Esophagus squamous epithelium (tissue), 5 donors: ENCODE measurements at places on chromosomes 1 and 21.

- peaks cover 21% of the 10 kb centered on the region for H3K4me1 ChIP-seq
- no peak overlapping the region for H3K4me3 ChIP-seq
- no peaks in the 10 kb centered on the region for H3K27me3 ChIP-seq
- no peak overlapping the region for H3K27ac ChIP-seq
- peaks cover 12% of the 10 kb centered on the region for H3K36me3 ChIP-seq
- no peak for DNase-seq
Observed at GRCh38 chr1:108598340-108598739, 38.4 kb downstream of the EEIG2 start.

- H3K27me3 ChIP-seq, result no peaks in the 10 kb centered on the region
- no peak overlapping the region for H3K27ac ChIP-seq
Observed at GRCh38 chr1:163071405-163072255, 2.5 kb downstream of the RGS4 start.

DNA sequence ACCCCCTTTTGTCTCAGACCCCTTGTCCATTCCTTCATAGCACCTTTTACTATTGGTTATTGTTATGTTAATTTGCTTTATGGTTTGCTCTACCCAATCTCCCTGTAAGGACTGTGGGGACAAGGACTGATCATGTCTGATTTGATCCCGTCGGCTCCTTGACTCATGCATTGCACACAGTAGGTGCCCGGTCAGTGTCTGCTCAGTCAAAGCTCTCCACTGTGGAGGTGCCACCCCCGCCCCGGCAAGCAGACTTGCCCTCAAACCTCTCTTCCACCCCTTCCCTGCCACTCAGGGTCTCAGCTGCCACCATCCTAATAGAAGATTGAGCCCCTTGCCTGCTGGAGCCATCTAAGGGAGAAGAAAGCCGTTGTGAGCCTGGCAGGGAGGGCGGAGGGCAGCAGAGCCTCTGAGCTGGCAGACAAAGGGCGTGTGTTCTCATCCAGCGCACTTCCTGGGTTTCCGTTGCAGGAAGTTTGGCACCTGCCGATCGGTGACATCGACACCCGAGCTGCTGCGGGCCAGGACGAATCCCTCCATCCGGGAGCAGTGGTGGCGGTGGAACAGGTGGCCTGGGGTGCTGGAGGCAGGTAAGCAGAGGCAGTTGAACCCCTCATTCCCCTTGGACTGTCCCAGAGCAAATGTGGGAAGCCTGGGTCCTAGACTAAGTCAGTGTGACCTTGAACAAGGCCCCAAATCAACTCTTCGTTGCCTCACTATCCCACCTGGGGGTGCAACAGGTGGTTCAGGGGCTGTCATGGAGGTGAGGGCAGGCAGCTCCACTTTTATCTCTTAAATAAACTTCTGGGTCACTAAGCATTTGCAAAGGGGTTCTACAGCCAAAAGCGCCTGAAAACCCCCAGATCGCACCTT is 2.2 kb upstream of the FBLIM1 start:
- peak overlapping the region; percentile 49 for H3K27ac ChIP-seq
- H3K4me3 ChIP-seq, result no peak overlapping the region
- no peaks in the 10 kb centered on the region for H3K36me3 ChIP-seq

DNA sequence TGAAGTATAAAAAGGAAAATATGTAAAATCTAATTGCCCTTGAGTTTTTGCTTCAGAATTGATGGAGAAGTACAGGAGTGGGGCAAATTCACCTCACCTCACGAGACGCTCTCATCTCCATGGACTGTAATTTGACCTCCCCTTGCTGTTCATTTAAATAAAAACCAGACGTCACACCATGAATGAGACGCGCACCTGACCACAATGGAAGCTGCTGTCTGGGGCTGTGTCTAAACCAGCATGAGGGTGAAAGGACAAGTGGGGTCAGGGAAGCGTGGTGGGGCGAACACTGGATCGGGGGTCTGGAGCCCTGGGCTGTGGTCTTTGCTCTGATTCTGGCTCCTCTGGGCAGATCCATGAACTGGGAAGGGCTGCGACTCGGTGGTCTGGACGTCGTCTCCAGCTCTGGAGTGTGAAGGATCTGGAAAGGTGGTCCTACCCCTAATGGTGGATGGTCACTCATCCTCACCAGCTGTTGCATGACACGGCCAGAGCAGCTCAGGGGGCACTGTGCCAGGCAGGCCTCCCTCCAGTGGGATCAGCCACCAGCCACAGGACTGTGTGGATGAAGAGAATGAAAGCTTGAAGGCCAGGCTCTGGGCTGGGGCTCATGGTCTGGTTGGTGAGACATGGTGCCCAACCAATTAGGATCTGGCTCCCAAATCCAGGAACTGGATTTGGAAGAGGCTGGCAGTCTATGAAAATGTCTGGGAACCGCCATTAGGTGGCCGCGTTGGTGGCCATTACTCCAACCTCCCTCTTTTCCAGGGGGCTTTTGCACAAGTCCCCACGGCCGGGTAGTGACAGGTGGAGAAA is 728.6 kb downstream of the PTPRU start:
- no peaks in the 10 kb centered on the region for H3K4me1 ChIP-seq
- DNase-seq, result no peak
- no peak overlapping the region for H3K4me3 ChIP-seq
- no peaks in the 10 kb centered on the region for H3K27me3 ChIP-seq

DNA sequence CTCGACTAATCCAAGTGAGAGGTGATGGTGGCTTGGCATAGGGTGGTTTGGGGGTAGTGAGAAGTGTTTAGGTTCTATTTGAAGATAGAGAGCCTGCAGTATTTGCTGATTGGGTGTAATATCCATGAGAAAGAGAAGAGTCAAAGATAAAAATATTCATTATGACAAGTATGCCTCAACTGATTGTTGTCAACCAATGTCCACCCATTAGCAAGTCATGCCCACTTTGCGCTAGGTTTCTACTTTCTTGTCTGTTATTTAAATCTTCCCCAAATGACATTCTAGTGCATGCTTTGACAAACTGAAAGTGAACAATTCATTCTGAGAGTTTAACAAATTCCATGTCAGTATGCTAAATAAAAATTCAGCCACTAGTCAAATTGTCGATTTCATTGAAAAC is 3.8 kb upstream of the XCL1 start:
- no peaks in the 10 kb centered on the region for H3K36me3 ChIP-seq
- no peak for DNase-seq
- H3K27me3 ChIP-seq, result no peaks in the 10 kb centered on the region
- H3K4me3 ChIP-seq, result no peak overlapping the region
- H3K27ac ChIP-seq, result no peak overlapping the region

DNA sequence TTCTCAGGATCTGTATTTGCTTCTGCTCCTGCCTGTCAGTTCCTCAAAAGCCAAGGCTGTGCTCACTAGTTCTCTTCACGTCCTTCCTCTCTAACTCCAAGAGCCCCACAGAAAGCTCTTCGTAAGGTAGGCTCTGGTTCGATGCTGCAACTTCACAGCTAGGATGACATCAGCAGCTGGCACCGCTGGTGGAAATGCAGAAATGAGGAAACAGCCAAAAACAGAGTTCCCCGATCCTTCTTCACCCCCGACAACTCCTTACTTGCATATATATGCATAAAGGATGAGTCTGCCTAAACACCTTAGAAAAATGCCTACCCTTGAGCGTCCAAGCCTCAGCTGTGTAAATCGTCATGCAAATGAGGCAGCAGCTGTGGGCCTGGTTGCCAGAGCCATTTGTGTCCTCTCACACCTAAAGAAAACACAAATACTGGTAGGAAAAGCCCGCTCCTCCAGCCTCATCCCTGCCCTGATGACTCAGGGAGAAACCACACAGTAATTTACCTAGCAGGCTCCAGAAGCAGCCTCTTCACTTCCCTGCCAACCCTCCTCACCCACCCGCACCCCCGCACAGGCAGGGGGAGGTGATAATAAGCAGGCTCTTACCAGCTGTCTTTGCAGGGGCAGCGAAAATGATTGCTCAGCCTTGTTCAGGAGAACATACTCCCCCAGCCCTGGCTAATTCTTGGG is 28.2 kb downstream of the BATF3 start:
- no peak for DNase-seq
- H3K27ac ChIP-seq, result no peak overlapping the region
- H3K4me3 ChIP-seq, result peak overlapping the region; percentile 16
- H3K27me3 ChIP-seq, result peaks cover 17% of the 10 kb centered on the region
- peaks cover 7% of the 10 kb centered on the region for H3K4me1 ChIP-seq

GRCh38 chr1:32759997-32760623 is 57.0 kb downstream of the YARS1 start:
- peak overlapping the region; percentile 96 for H3K27ac ChIP-seq
- H3K4me1 ChIP-seq, result peaks cover 100% of the 10 kb centered on the region
- DNase-seq, result no peak
- H3K4me3 ChIP-seq, result peak overlapping the region; percentile 34
- no peaks in the 10 kb centered on the region for H3K36me3 ChIP-seq
- H3K27me3 ChIP-seq, result no peaks in the 10 kb centered on the region

DNA sequence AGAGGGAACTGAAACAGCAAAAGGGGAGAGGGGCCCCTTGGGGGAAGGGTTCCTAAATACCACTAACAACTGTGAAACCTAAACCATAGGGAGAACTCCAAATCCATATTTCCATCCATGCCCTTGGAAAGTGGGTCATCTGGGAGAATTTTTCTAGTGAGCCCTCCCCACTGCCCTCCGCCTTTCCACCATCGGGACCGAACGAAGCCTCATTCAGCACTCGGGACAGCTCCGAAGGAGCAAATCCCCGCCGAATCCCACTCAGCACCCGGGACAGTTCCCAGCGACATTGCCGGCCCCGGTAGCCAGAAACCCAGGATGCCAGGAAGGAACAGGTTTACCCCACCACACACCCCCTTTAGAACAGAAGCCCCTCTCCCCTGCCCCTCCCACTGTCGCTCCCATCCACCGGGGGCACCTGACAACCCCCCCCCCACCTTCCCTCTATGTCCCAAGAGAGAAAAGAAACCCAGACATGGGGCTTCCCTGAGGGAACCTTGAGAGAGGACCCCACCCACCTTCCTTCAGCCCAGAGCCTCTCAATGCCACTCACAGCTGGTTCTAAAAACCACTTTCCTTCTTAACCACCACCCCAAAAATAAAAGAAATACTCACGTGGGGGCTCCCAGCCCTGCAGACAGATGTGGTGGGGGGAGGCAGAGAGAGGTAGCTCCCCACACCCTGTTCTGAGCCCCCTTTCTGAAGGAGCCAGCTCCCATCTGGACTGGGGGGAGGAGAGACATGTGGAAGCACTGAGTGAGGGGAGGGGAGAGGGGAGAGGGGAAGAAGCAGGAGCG is 4.5 kb downstream of the DLGAP3 start:
- H3K36me3 ChIP-seq, result no peaks in the 10 kb centered on the region
- peaks cover 3% of the 10 kb centered on the region for H3K4me1 ChIP-seq
- peaks cover 25% of the 10 kb centered on the region for H3K27me3 ChIP-seq
- H3K4me3 ChIP-seq, result no peak overlapping the region
- no peak for DNase-seq

- H3K4me1 ChIP-seq, result no peaks in the 10 kb centered on the region
- DNase-seq, result peak; percentile 80
- H3K27me3 ChIP-seq, result no peaks in the 10 kb centered on the region
Observed at GRCh38 chr1:170074250-170075157, at the start of gene KIFAP3. KIFAP3 (minus strand) TSS chr1:170074695; CDS start chr1:170074467, 228 bp downstream.

GRCh38 chr1:56827711-56828110 is 8.5 kb upstream of the FYB2 start:
- no peak for DNase-seq
- H3K4me1 ChIP-seq, result no peaks in the 10 kb centered on the region
- no peaks in the 10 kb centered on the region for H3K36me3 ChIP-seq

- H3K4me1 ChIP-seq, result no peaks in the 10 kb centered on the region
- no peaks in the 10 kb centered on the region for H3K36me3 ChIP-seq
- DNase-seq, result peak; percentile 17
- no peaks in the 10 kb centered on the region for H3K27me3 ChIP-seq
- peak overlapping the region; percentile 31 for H3K4me3 ChIP-seq
Observed at GRCh38 chr1:48093696-48094528, 96.7 kb upstream of the TRABD2B start.

- no peak overlapping the region for H3K27ac ChIP-seq
- DNase-seq, result no peak
- no peaks in the 10 kb centered on the region for H3K4me1 ChIP-seq
- peaks cover 75% of the 10 kb centered on the region for H3K36me3 ChIP-seq
Observed at GRCh38 chr1:99691175-99691574, 45.3 kb downstream of the PALMD start.

GRCh38 chr1:111615870-111616715 is 3.5 kb upstream of the RAP1A start:
- H3K4me3 ChIP-seq, result no peak overlapping the region
- peak overlapping the region; percentile 5 for H3K27ac ChIP-seq
- H3K4me1 ChIP-seq, result peaks cover 6% of the 10 kb centered on the region
- DNase-seq, result no peak
- H3K36me3 ChIP-seq, result no peaks in the 10 kb centered on the region
- H3K27me3 ChIP-seq, result no peaks in the 10 kb centered on the region

- H3K4me3 ChIP-seq, result no peak overlapping the region
- DNase-seq, result no peak
- no peaks in the 10 kb centered on the region for H3K27me3 ChIP-seq
- H3K4me1 ChIP-seq, result no peaks in the 10 kb centered on the region
- H3K27ac ChIP-seq, result no peak overlapping the region
Observed at GRCh38 chr1:54425152-54425584, 19.0 kb upstream of the SSBP3 start.

- H3K27ac ChIP-seq, result no peak overlapping the region
- no peaks in the 10 kb centered on the region for H3K4me1 ChIP-seq
- no peaks in the 10 kb centered on the region for H3K36me3 ChIP-seq
- DNase-seq, result no peak
- no peak overlapping the region for H3K4me3 ChIP-seq
Observed at GRCh38 chr1:204863024-204863423, 7.6 kb upstream of the NFASC start.

DNA sequence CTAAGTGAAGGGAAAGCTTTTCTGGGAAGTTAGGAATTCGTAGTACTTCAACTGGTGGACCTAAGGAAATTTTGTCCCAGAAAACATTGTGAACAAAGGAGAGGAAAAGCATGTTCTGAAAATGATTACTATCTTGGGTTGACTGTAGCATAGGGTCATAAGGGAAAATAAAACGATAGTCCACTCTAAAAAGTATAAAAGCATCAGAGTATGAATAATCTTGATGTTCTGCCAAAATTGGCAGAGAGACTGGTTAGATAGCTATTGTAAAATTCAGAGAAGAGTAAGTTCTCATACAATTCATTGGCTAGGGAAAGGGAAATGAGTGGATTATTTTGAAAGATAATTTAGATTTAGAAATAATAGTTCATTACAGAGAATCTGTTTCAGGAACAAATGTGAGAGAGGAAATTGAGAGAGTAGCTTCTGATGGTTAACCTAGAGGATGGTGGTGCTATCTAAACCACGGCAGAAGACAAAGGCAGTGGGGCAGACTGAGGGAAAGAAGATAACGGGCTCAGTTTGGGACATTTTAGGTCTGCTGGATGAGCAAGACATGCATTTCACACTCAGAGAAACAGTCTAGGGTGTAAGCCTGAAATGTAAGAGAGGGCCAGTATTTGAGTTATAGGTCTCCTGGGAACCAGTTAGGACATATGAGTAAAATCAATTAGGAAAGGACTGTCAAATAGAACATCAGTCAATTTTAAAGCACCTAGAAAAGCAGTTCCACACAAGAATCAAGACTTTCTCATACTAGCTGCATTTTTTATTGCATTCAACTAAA is 799.3 kb upstream of the CXADR start:
- DNase-seq, result no peak
- H3K4me3 ChIP-seq, result no peak overlapping the region
- no peaks in the 10 kb centered on the region for H3K27me3 ChIP-seq
- no peaks in the 10 kb centered on the region for H3K36me3 ChIP-seq
